ENCODE measurements at places on chromosomes 11 and 22.

GRCh38 chr22:39212721-39213376, 31.9 kb downstream of the PDGFB start:
- DNase-seq: peak; percentile 87

DNA sequence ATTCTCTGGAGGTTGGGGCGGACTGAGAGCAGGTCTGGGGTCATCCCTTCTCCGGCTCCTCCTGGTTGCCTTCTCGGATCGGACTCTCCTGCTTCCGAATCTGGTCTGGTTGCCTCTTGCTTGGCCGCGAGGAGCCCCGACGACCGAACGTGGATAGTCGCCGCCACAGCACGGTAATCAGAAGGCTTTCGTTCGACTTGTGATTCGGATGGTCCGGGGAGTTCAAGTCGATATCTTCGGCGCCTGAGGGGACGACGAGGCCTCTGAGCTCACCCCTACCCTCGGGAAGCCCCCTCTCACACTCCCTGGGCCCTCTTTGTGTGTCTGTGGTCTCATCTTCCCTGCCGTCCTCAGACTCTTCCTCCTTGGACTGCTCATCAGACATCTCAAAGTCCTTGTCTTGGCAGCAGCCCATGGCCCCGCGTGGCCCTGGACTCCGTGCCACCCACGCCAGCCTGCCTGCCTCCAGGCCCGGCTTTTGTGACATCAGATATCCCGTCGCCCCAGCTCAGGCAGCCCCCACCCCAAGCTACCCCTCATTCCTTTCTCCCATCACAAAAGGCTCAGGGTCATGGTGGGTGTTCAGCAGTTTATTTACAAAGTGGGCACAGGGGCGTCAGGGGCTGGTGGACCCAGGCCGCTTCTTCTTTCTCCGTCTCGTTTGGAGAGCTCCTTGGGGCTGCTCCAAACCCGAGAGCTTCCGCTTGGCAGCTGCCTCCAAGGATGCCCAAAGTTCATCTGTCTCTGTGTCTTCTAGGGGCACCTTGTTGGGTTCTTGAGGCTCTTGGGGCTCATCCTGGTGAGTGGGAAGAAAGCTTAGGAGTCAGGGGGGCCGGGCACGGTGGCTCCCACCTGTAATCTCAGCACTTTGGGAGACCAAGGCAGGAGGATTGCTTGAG, at the start of gene TEX54:
TEX54 (minus strand) TSS at position 506 of the 899 bp plus-strand sequence.
- no peak for DNase-seq

GRCh38 chr11:44398266-44399030, 88.5 kb upstream of the ALX4 start:
- DNase-seq: no peak

DNA sequence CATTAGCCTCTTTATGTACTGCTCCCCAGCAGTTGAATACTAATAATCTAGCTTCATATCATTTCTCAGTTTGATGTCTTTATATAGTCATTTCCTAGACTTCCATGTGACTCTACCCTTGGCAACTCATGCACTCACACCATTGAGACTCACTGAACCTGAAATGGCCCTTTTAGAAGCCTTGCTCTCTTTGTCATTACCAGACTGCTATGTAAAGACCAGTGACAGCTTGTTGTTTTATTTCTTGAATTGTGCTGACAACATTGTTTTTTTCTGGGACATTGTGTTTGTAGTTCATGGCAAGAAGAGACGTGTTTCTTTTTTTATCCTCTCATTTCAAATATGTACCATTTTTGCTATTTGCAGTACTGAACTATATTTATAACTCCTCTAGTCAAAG, 256.5 kb downstream of the CNTN5 start:
- DNase-seq: no peak

- no peak for DNase-seq
These were observed 3.5 kb upstream of the TSPO start for GRCh38 chr22:43147821-43148220.

DNA sequence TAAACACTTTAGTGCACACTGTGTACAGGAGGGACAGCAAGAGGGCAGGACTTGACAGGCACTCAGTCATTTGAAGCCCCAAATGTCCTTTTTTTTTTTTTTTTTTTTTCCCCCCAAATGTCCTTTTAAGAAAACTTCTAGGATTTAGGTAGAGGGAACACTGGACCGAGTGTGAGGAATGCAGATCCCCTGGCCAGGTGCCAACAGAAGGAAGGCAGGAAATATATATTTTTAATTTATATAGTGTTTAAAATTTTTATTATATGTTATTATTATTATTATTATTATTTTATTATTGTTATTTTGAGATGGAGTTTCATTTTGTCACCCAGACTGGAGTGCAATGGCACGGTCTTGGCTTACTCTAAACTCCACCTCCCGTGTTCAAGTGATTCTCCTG, 35.5 kb downstream of the ARHGAP8 start:
- DNase-seq: no peak

Measured in NCI-H226 (cell line).